ENCODE measurements at places on chromosomes 13 and 19.

DNA sequence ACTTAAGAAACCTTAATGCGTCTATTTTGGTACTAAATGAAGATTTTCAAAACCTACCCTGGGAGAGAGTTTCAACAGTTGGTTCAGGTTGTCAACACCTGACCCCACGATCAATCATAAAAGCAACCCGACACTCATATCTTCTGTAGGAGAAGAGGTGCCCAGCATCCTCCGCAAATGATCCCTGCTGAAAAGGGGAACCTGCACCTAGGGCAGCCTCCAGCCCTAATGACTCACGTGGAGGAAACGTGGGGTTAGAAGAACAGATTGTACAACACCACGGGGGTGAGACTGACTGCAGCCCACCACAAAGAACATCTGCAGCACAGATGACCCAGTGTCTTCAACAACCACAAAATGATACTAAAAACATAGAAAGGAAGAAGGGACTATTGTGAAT lies 116.3 kb downstream of the RAB20 start:
- DNase-seq, result no peak

DNA sequence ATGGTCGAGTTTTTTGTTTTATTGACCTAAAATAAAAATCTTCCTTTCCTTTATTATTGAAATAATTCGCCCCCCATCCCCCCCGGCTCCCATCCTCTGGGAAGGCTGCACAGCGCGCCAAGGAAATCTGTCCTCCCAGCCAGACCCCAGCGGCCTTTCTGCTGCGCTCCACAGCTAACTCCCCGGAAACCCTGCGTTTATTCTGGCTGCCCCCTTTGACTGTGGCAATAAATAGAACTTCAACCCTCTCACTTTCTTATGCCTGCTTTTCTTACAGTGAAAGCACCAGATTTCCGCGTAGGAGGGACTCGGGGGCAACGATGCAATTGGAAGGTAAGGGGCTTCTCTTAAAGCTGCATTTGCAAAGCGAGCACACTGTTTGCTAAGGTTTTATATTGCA lies 9.7 kb upstream of the C19orf12 start:
- DNase-seq, result no peak

- no peak for DNase-seq
Measured at GRCh38 chr19:39355253-39355652, 13.0 kb downstream of the SAMD4B start.

GRCh38 chr13:101530293-101530692 lies 77.8 kb downstream of the ITGBL1 start:
- DNase-seq, result no peak

DNA sequence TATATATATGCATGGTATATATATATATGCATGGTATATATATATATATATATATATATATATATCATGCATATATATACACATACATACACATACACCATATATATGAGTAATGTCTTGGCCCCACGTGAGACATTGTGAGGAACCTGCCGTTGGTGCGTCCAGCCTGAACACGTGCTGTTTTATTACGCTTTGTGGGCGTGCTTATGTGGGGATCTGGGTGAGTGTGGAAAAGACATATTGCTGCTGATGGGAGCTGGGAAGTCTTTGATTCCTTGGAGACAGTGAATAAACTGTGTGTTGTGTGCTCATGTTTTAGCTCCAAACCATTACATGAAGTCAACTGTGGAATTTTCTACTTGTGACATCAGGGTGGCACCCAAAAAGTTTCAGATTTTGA lies 28.9 kb downstream of the KCTD15 start:
- no peak for DNase-seq

- DNase-seq, result no peak
Measured at GRCh38 chr13:93899981-93900380, 579.5 kb downstream of the DCT start.

DNA sequence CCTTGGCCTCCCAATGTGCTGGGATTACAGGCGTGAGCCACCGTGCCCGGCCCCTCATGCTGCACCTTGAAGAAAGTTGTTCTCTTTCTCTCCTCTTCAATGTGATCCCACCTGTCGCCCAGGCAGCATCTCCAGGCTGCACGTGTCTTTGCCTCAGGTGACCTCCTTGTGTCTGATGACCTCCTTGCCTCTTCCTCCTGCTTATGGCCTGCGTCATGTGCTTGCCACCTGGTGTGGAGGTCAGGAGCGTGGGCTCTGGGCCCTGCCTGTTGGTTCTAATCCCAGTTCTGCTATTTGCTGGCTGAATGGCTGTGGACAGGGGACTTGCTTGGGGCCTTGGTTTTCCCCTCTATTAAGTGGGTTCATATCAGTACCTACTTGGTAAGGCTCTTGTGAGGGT lies 6.3 kb downstream of the BICRA start:
- no peak for DNase-seq

GRCh38 chr13:109647053-109647452 lies 139.3 kb downstream of the IRS2 start:
- DNase-seq, result no peak
